ENCODE measurements at places on chromosomes 11 and 22.

DNA sequence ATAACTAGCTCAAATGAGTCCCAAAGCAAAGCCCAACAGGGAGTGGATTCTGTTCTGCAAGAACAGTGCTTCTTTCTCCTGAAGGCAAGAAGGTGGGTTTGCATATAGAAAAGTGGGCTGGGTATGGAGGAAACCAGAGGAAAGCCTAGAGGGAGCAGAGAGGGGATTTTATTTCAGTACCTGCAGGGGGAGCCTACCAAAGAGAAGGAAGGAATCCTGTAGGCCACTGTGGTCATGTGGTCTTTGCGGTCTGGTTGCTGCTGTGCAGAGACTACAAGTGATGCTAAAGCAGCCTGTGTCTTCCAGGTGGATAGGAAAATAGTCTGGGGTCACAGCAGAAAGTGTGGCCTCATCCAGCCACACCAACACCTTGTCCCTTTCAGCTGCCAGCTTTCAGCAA lies 33.2 kb upstream of the ZBTB16 start:
- H3K36me3 ChIP-seq: no peaks in the 10 kb centered on the region
- H3K4me3 ChIP-seq: no peak overlapping the region
- no peak overlapping the region for H3K27ac ChIP-seq
- DNase-seq: no peak

GRCh38 chr11:95522874-95523273 lies 266.7 kb downstream of the FAM76B start:
- no peak overlapping the region for H3K27ac ChIP-seq
- DNase-seq: no peak
- H3K27me3 ChIP-seq: no peaks in the 10 kb centered on the region
- no peak overlapping the region for H3K4me3 ChIP-seq
- no peaks in the 10 kb centered on the region for H3K4me1 ChIP-seq

DNA sequence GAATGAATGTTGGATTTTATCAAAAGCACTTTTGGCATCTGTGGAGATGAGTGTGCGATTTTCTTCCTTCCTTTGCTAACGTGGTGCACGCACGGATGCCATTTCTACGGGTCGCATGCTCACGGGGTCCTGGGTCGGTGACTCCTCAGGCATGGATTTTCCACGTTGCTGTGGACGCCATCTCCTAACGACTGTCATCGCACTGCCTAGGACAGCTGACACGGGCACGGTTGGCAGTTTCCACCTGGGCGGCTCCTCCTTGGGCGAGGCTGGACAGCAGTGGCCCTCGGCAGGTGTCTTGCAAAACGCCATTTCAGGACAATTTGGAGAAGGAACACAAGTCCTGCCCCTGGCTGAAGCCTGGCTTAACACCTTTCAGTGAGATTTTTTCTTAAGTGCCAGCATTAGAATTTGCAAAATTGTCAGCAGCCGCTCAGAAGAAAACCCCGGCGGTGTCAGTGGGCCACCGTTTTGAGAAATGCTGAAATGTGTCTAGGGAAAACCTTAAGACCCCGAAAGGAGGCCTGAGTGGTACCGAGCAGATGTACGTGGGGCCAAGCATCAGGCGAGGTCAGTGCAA lies 34.7 kb upstream of the TOLLIP start:
- H3K27me3 ChIP-seq: no peaks in the 10 kb centered on the region
- no peaks in the 10 kb centered on the region for H3K36me3 ChIP-seq
- no peak overlapping the region for H3K4me3 ChIP-seq
- DNase-seq: no peak

- DNase-seq: peak; percentile 57
- H3K27ac ChIP-seq: peak within 1 kb of the TSS; percentile 96
- H3K4me1 ChIP-seq: peaks cover 17% of the 10 kb centered on the region
- peak within 1 kb of the TSS; percentile 37 for H3K4me3 ChIP-seq
- H3K36me3 ChIP-seq: no peaks in the 10 kb centered on the region
These were observed at the start of gene C1QTNF6 for GRCh38 chr22:37187891-37188761. Gene C1QTNF6 (minus strand): TSS chr22:37188247. CDS start chr22:37188213, 34 bp downstream.

GRCh38 chr22:37492428-37493344 lies 6.5 kb upstream of the MFNG start:
- H3K27ac ChIP-seq: no peak overlapping the region
- no peaks in the 10 kb centered on the region for H3K4me1 ChIP-seq
- no peaks in the 10 kb centered on the region for H3K36me3 ChIP-seq
- H3K4me3 ChIP-seq: no peak overlapping the region

- no peak overlapping the region for H3K4me3 ChIP-seq
- DNase-seq: no peak
- no peaks in the 10 kb centered on the region for H3K27me3 ChIP-seq
These were observed 207.1 kb upstream of the ARHGAP20 start for GRCh38 chr11:110919241-110919922.

- H3K27me3 ChIP-seq: no peaks in the 10 kb centered on the region
- no peak for DNase-seq
- H3K4me3 ChIP-seq: no peak overlapping the region
- no peaks in the 10 kb centered on the region for H3K36me3 ChIP-seq
- no peaks in the 10 kb centered on the region for H3K4me1 ChIP-seq
- H3K27ac ChIP-seq: no peak overlapping the region
These were observed 53.6 kb upstream of the GRIK4 start for GRCh38 chr11:120457996-120458395.

GRCh38 chr11:70324376-70325115 lies 54.1 kb downstream of the PPFIA1 start:
- H3K27ac ChIP-seq: no peak overlapping the region
- no peaks in the 10 kb centered on the region for H3K36me3 ChIP-seq
- H3K4me1 ChIP-seq: no peaks in the 10 kb centered on the region
- no peak for DNase-seq
- H3K4me3 ChIP-seq: no peak overlapping the region
- H3K27me3 ChIP-seq: no peaks in the 10 kb centered on the region

- no peaks in the 10 kb centered on the region for H3K4me1 ChIP-seq
- H3K4me3 ChIP-seq: no peak overlapping the region
- no peak for DNase-seq
- H3K27ac ChIP-seq: no peak overlapping the region
These were observed 15.2 kb upstream of the NUP160 start for GRCh38 chr11:47863189-47863897.

Measured in uterus (tissue), 4 donors.